Fibroblast of the aortic adventitia (primary cell): ENCODE measurements at places on chromosomes 7 and 10.

- peak; percentile 65 for DNase-seq
These were observed 132.7 kb upstream of the MDFIC start for GRCh38 chr7:114789161-114789560.

DNA sequence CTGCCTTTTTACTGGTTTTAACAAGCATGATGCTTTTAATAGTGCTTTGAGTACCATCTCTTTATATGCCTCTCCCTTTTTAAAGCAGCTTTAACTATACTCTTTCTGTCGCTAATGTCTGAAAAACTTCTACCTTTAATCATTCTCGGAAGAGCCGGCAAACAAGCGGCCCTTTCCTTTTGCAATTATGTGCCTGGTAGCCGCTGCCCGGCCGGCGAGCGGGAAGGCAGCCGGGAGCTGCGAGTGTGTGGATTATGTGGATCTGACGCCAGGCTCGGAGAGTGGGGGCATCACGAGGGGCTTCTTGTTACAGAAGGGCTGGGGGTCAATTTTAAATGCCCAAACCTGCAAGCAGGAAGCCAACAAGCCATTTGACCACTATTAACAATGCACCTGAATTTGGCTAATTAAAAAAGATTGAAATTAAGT is 120.9 kb downstream of the BUB3 start:
- DNase-seq: no peak

- no peak for DNase-seq
These were observed 88.0 kb upstream of the INSIG1 start for GRCh38 chr7:155209478-155210319.

- no peak for DNase-seq
These were observed 11.5 kb downstream of the SCRN1 start for GRCh38 chr7:29977886-29978651.

GRCh38 chr7:50709151-50709550 is 73.5 kb downstream of the GRB10 start:
- DNase-seq: no peak

GRCh38 chr7:129184981-129185670 is 3.3 kb upstream of the SMO start:
- DNase-seq: no peak

DNA sequence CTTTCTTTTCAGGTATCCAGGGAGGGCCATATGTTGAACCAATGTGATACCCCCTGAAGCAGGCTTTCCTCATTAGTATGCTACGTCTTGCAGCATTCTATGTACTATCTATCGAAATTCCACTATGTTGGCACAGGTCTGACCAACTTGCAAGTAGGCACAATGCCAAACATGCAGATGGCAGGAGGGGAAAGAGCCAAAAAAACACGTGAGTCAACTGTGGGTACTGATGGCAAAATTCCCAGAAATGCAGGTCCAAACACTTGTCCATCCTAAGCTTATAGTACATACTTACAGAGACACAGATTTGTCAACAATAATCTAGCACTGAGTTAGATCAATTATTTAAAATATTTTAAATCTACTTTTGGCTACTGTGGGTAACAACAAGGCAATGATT is 394.9 kb downstream of the DGKB start:
- peak; percentile 15 for DNase-seq

GRCh38 chr10:98463016-98463415 is 16.3 kb upstream of the HPS1 start:
- no peak for DNase-seq

GRCh38 chr7:48416327-48416908 is 245.2 kb downstream of the ABCA13 start:
- DNase-seq: no peak

DNA sequence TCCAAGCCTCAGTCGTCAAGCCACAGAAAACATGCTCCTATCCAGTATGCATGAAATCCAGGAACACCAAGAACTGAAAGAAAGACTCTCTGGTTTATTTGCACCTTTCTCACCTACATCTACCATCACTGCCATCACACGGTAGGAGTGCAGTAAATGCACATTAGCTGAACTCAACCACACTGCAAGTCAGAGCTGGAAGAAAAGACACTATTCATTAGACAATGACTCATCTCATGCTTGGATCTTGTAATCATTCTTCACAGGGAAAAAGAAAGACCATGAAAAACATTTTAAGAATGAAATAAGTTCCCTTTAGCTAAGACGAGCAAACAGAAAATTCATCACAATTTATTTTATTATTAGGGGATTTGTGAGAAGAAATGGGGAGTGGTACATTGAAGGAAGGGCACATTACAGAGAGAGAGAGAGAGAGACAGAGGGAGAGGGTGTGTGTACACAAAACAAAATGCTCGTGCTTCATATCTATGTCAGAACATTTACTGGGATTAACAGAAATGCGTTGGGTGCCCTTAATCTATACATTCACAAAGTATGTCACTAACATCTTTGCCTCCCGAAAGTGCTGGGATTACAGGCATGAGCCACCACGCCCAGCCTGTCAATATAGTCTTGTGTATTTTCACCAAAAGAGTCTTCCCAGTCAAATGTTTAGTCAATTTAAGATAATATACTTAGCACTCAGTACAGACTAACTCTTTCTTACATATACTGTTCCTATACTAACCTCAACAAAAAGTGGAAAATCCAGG is 324.9 kb downstream of the PARD3 start:
- DNase-seq: peak; percentile 61

DNA sequence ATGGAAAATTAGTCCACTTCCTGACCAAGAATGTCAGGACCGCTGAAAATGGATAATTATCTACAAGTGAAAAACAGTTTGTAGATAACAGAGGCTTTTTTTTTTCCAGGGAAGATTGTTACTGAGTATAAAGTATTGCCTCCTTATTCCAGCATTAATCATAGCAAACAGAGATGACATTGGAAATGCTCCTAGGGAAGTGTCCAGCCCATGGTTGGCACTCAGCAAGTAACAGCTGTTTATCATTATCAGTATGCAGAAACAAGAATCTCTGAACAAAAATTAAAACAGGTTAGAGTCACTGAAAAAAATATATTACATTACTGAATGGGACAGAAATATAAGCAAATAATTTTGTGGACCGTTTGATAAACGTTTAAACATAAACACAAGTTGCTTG is 14.6 kb downstream of the FGL2 start:
- peak; percentile 81 for DNase-seq

- no peak for DNase-seq
These were observed 216.9 kb downstream of the GLI3 start for GRCh38 chr7:42020061-42020460.

DNA sequence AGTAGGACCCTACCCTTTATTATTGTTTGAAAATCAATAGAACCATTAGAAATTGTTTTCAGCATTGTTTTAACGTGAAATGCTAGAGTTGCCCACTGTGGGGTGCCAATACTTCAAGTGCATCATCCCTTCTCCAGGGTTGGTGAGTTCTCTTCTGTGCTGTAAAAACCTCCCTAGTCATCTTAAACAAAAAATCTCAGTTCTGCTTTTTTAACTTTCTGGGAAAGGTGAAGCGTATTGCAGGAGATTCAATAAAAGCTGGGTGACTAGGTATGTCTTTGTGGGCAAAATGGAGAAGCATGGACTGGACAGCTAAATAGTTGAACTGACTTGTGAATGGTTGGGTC is 699.1 kb downstream of the SUGCT start:
- peak; percentile 63 for DNase-seq

GRCh38 chr7:55490099-55490498 is 82.2 kb downstream of the VOPP1 start:
- no peak for DNase-seq

- DNase-seq: no peak
These were observed 127.1 kb downstream of the CREB5 start for GRCh38 chr7:28539289-28539981.

- DNase-seq: no peak
These were observed 154.0 kb downstream of the RAB11FIP2 start for GRCh38 chr10:117892681-117893220.

DNA sequence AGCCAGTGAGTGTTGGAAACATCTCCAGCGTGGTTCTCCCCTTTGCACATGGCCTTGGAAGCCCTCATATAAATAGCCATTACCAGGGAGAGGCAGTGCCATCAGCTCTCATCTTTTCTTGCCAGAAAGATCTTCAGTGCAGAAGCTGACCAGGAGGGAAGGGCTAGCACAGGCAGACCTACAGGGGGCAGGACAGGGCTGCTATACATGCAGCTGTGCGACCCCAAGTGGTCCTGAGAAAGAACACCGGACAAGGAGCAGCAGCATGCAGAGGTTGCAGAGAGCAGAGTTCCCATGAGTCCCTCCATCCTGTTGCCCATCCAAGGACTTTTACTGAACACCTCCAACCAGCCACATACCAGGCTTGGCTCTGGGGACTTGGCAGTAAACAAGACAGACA is 17.1 kb downstream of the GRID1 start:
- no peak for DNase-seq

DNA sequence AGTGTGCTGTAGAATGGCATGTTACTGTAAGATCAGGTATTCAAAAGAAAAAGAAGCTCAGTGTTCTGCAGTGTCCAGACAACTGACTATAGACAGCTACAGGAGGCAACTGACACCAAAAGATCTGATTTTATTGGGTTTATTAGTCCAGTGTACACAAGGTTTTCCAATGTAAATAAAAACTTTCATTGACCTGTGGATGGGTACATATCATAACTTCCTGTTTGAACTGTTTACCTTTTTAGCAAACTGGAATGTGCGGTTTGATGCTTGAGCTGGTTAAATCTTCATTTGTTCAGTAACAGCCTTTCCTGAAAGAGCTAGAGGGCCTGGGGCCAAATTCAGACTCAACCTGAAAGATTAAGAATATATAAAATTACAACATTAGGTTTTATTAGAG is 172.6 kb upstream of the SP8 start:
- no peak for DNase-seq

DNA sequence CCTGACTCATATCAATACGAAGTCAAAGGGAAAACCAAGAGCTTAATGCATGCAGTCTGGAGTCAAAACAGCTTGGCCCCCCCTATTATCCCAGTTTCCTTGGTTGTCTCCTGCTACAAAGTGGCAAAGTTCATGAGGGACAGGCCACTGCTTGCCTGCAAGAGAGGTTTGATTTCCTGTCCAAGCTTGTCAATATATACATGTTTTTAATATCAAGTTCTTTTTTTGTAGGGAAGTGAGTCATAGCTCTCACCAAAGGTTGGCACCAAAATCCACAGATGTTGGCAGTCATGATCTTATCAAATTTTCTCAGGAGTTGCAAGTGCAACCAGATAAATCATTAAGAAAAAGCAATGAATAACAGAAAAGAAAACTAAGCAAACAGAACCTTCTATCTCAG is 176.8 kb downstream of the COBL start:
- DNase-seq: peak; percentile 50

DNA sequence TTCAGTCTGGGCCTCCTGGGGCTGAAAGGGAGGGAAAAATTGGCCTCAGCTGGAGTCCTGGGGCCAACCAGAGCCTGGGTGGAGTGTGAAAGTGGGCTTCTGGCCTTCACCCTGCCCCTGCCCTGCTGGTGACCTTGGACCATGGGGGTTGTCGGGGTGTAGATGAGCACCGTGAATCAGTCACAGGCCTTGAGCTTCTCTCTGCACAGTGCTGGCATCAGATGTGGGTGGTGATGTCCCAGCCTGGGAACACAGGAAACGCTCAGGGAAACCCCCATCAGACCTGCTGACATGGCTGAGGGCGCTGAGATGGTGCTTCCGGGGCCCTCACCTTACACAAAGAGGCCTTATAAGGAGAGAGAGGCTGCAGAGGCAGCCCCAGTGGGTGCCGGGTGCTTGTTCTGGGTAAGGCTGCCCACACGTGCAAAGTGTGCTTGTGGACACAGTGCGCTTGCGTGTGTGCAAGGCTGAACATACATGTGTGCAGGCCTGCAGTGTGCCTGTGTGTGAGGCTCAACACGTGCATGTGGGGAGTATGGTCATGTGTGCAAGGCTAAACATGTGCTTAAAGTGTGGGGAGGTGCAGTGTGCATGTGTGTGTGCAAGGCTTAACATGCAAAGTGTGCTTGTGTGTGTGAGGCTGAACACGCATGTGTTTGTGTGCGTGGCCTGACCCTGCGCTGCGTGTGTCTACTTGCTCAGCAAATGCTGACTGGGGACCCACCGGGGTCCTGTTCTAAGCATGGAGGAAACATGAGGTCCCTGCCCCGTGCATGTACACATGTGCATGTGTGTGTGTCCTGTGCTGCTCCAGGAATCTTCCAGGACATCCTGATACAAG is 6.5 kb downstream of the ARPC1B start:
- no peak for DNase-seq
